ENCODE measurements at places on chromosomes 3 and 15. TPM values are rescaled to one million over a fixed set of nuclear protein-coding genes. Genes with fewer than 3 reads are reported as not detected.

Gene C3orf70
- 0.23 TPM for polyA plus RNA-seq

Gene POC1A
- 2.6 TPM for polyA plus RNA-seq

Gene OCA2
- polyA plus RNA-seq = not detected

Gene CCDC39
- not detected for polyA plus RNA-seq

Gene DUOXA1
- polyA plus RNA-seq = 0.14 TPM

Gene PRSS50
- polyA plus RNA-seq = not detected

Gene LXN
- polyA plus RNA-seq = 22.7 TPM

Gene TIGIT
- not detected for polyA plus RNA-seq

Gene PLA2G4D
- polyA plus RNA-seq = not detected

Gene SEMA5B
- polyA plus RNA-seq = 0.77 TPM

Gene GPX1
- 1,140 TPM for polyA plus RNA-seq

Gene NAA50
- polyA plus RNA-seq = 76.7 TPM

Gene EPB42
- polyA plus RNA-seq = 5.5 TPM

Gene ANKRD34C
- polyA plus RNA-seq = not detected

Gene STXBP5L
- not detected for polyA plus RNA-seq

Gene CHL1
- 17.1 TPM for polyA plus RNA-seq

Gene TGM4
- 0.22 TPM for polyA plus RNA-seq

Gene QTRT2
- 5.1 TPM for polyA plus RNA-seq

Gene SEMA6D
- polyA plus RNA-seq = 2.1 TPM

Gene PBRM1
- polyA plus RNA-seq = 8.1 TPM

Gene CDCP1
- polyA plus RNA-seq = 0.34 TPM

Gene ALDH1A3
- 118 TPM for polyA plus RNA-seq

Gene MDFIC2
- polyA plus RNA-seq = not detected

Gene CX3CR1
- 0.34 TPM for polyA plus RNA-seq

Gene SLC7A14
- polyA plus RNA-seq = under 0.01 TPM

Gene TEX9
- 1.0 TPM for polyA plus RNA-seq

Gene NANOGP8
- polyA plus RNA-seq = not detected

Gene EFCC1
- polyA plus RNA-seq = 4.5 TPM

Gene GPR27
- polyA plus RNA-seq = 3.5 TPM

Gene PATL2
- polyA plus RNA-seq = 0.47 TPM

Gene CCR8
- not detected for polyA plus RNA-seq

Gene EIF2A
- 66.7 TPM for polyA plus RNA-seq

Gene NR1I2
- not detected for polyA plus RNA-seq

Gene FEZF2
- polyA plus RNA-seq = not detected

Gene IP6K2
- 46.7 TPM for polyA plus RNA-seq

Gene CEMIP
- 1.3 TPM for polyA plus RNA-seq

Gene SEMA3G
- 49.7 TPM for polyA plus RNA-seq

Gene UPK1B
- 0.22 TPM for polyA plus RNA-seq

All from adipose tissue (tissue), 3 donors.